ENCODE measurements at places on chromosomes 1 and 21.

DNA sequence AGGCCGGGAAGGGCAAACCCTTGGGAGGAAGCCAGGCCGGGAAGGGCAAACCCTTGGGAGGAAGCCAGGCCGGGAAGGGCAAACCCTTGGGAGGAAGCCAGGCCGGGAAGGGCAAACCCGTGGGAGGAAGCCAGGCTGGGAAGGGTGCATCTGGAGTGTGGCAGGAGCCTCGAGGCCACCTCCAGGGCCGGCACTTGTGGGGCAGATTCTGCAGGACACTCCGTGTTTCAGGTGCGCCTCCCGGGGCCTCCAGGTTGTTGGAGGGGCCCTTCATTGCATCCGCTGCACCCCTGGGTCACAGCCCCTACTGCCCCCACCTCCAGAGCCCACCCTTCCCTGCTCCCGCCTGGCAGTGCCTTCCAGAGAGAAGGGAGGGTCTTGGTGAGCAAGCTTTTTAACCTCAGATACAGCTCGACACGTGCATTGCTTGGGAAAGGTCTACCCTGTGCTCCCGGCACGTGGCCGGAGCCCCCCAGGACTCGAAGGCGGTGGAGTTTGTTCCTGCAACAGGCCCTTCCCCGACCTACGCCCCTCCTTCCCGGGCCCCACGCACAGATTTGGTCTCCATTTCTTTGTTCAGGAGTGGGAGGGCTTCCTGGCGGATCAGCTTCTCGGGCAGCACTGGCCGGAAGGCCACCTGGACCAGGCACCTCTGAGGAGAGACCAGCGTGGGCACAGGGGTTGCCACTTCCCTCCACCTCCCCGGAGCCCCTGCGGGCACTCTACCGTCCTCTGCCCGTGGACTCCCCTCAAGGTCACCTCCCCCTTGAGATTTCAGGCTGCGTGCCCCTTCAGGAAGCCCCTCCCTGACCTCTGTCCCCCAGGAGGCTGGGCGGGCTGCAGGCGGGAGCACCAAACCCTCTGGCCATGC lies 9.4 kb upstream of the TMEM52 start:
- DNase-seq, result no peak

DNA sequence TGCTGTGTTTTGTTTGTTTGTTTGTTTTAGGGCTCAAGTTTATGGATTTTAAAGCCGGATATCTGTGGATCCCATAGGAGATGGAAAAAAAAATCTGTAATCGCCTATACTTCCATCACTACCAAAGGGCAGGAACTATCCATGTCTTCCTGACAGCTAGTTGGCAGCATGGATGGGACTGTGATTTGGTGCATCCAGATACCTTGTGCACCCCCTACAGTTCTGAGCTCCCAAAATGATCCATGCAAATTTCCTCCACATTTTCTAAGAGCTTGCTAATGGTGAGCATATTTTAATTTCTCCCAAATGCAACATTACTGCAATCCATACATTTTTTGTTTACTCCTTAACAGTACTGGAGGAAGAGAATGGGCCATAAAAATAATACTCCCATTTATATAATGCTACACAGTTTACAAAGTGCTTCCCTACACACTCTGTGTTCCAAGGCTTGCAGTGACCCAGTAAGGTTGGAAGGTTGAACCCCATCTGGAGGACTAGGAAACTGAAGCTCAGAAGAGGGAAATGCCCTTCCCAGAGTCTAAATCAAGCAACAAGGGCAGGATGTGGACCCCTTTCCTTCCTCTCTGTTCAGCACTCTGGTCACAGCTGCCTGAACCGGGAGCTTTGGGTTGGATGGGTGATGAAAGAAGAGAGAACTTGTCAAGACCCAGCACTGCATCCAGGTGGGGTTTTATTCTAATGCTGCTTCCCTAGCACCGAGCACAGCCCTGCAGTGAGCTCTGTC lies 48.0 kb downstream of the CAPN8 start:
- no peak for DNase-seq

DNA sequence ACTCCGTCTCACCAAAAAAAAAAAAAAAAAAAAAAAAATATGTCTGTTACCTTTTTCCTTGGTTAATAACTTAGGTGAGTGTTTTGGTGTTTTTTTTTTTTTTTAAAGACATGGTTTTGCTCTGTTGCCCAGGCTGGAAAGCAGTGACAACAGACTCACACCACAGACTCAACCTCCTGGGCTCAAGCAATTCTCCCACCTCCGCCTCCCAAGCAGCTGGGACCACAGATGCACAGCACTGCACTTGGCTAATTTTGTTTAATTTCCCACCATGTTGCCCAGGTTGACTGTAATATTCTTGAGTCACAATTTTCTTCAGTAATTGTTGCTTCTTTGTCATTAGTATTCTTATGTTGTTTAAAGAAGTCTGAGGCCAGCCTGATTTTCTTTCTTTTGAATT lies 149.2 kb upstream of the SYT6 start:
- DNase-seq, result no peak

DNA sequence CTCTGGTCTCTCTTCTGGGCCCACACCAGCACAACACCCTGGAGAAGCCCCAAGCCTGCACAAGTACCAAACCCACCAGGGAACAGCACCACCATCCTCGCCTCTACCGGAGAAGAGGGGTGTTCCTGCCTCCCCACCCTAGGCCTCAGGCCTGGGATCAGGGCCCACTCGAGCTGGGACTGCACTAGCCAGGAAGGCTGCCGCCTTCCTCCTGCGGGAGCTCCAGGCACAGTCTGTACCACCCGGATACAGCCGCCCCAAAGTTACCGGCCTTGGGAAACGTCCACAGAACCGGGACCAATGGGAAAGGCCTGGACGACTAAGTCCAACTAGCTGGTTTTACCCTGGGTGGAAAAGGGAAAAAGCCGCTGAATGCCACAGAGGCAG lies 3.4 kb downstream of the TAL1 start:
- no peak for DNase-seq

DNA sequence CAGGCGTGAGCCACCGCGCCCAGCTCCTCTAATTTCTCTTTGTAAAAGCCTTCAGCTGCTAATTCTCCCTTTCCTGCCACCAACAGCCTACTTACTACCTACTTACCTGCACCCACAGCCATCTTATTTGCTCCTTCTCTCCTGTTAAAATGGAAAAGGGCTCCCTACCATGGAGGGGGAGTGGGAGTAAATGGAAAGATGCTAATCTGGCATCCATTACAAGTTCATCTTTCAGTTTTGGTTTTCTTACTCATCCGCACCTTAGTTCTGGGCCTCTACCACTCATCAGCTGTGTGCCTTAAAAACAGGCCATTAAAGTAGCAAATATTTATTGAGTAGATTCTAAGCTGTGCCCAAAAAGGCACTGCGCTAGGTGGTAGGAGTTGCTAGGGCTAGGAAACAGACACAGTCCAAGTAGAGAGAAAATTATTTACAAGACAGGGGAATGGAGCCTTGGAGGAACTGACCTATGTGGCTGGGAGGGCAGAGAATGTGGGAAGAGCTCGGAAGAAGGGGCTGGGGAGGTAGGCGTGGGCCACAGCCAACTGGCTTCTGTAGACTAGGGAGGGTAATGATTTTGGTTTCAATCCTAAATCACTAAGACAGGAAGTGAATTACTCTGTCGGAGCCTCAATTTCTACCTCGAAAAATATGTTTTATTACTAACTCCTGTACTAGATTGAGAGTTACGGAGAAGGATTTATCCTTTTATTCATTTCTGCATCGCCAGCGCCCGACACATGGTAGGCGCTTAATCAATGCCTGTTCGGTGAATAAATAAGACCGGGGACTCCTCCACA lies 685 bp upstream of the DDI2 start:
- DNase-seq, result peak; percentile 8

DNA sequence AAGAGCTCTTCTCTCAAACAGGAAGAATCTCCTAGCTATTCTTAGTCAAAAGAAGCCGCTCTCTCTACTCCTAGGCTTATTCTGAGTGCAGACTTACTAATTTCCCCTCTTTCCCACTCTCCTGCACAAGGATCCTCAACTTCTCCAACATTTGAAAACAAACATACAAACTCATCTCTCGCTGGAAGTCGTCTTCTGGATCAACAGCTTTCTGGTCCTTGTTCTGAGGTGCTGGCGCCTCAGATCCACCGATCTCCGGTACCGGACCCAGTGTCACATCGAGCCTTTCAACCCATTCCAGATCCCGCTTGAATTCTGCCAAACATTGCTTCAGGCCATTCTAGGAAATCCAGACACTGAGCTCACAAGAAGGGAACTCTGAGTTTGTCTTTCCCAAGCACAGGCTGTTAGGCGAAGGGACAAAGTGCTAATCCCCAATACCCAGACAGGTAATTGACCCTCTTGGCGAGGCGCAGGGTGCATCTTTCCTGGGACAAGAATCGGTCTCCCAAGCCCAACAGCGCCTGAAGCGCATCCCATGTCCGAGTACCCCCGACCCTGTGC lies 696 bp downstream of the EBNA1BP2 start:
- DNase-seq, result no peak

DNA sequence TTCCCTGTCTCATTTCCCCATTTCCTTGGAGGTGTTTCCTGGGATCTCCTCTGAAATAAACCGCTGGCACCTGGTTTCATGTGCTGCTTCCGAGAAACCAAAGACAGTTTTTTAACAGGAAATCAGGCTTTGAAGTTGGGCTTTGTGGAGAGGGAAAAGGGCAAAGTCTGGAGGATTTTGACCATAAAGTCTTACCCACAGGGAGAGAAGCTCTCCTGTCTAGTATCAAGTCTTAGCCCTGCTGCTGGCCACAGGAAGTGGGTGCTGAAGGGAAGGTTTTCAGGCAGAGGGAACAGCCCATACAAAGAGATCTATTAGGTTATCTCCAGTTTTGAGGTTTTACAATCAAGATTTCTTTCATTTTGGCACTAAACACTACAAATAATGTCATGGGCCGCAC lies 29.3 kb downstream of the SLC5A9 start:
- no peak for DNase-seq

DNA sequence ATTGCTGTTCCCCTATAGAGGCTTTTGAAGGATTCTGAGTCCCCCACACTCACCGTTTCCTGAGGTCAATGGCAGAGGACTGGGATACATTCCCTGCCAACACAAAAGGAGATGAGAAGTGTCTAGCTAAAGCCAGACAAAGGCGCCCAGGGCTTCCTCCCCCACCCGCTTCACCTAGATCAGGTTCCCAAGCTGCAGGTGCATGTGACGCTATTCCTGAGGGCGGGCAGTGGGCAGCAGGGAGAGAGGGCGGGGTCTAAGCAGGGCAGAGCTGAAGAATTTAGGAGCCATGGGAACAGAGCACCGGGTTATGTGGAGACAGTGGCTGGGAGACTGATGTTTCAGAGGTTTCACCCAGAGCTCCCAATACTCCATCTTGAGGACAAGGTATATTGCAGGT lies 6.0 kb upstream of the ARHGEF2 start:
- no peak for DNase-seq

GRCh38 chr1:227357927-227358302 lies 39.6 kb upstream of the CDC42BPA start:
- DNase-seq, result no peak

- DNase-seq, result no peak
Observed at GRCh38 chr1:178960482-178961240, 65.0 kb upstream of the FAM20B start.

- DNase-seq, result no peak
Observed at GRCh38 chr1:1169429-1170214, 4.1 kb upstream of the TTLL10 start.

DNA sequence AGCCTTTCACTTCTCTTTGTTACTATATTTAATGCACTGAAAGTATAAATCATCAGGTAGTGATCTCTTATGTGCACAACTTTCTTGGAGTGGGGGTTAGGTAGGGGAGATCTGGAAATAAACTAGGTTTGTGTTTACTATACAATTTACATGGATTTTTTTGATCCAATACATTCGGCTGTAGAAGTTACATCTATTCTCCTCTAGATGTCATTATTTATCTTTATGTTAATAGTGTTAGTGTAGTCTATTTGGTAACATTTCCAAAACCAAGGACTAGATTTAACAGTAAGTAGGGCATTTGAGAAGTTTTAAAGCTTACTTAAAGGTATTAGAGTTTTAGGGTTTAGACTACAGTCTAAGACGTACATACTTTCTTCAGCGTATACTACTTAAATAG lies 5.4 kb downstream of the VPS45 start:
- DNase-seq, result no peak
